ENCODE measurements at places on chromosomes 6 and 20.
A peak's percentile ranks its signal among the peaks of the same experiment; 100 is the strongest.

GRCh38 chr20:8389381-8390036, 257.4 kb downstream of the PLCB1 start:
- peak; percentile 25 for DNase-seq

GRCh38 chr6:42467651-42468050, 15.9 kb upstream of the TRERF1 start:
- DNase-seq, result no peak

GRCh38 chr20:21719592-21720214, 14.2 kb downstream of the PAX1 start:
- peak; percentile 57 for DNase-seq

GRCh38 chr6:139939189-139939979, 564.9 kb upstream of the CITED2 start:
- DNase-seq, result no peak
